ENCODE measurements at places on chromosomes 2 and 18. TPM values are rescaled to one million over a fixed set of nuclear protein-coding genes. Genes with fewer than 3 reads are reported as not detected.

DNA sequence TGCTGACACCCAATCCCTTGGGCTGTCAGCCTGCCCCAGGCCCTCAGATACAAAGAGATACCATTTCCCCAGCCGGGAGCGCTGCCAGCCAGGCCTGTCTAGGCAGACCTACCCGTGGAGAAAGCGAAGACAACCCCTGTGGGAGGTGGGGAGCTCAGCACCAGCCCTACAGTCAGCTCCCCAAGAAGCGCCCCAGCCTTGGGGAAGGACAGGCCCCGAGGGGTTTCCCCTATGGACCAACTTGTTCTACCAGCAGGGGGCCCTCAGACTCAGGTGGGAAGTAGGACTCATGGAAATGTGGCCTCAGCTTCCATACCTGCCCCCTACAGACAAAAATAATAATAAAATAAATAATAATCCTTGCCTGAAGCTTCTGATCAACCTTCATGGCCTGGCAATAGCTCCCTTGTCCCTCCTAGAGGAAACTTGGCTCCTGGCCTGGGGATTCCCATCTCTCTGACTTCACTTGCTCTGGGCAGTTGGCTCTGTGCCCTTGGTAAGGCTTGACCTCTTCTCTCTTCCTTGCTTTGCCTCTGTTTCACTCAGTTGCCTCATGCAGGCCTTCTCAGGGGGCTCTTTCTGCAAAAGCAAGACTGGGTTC lies 7.0 kb downstream of the SLC35F6 start:
- H3K4me3 ChIP-seq: no peak overlapping the region
- H3K4me1 ChIP-seq: peaks cover 65% of the 10 kb centered on the region
- H3K27ac ChIP-seq: peak overlapping the region; percentile 86
- peaks cover 6% of the 10 kb centered on the region for H3K36me3 ChIP-seq

DNA sequence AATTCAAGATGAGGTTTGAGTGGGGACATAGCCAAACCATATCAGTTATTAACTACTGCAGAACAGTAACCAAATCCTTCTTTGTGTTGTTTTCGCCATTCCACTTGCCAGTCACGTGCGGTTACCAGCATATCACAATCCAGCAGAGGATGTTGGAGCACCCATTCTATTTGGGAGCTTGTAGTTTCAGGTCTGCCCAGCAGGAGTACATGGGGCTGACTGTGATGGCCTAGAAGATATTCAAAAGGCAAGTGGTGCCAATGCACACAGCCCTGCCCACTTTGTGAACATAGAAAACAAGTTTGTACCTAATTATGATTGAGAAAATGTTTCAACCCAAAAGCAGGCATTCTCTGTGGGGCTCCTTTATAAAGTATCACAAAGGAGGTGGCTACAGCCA lies 57.0 kb downstream of the ZNF519 start:
- no peaks in the 10 kb centered on the region for H3K36me3 ChIP-seq
- H3K4me3 ChIP-seq: no peak overlapping the region

DNA sequence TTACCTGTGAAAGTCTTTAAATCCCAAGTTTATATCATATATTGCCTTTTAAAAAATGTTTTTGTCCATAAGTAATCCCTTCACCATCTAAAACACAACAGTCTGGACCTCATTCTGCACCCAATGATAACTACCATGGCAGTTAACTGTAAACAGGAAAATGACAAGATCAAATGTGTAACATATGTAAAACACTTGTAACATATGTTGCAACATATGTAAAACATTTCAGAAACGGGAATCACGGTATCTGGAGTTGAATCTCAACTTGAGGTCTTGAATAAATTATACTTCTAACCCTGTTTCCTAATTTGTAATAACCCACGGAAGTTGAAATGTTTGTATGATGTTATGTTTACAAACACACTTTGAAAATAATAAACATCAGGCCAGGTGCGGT lies 6.2 kb downstream of the LRPPRC start:
- H3K27ac ChIP-seq: no peak overlapping the region
- H3K27me3 ChIP-seq: no peaks in the 10 kb centered on the region
- no peak overlapping the region for H3K4me3 ChIP-seq
- DNase-seq: no peak
- no peaks in the 10 kb centered on the region for H3K36me3 ChIP-seq

DNA sequence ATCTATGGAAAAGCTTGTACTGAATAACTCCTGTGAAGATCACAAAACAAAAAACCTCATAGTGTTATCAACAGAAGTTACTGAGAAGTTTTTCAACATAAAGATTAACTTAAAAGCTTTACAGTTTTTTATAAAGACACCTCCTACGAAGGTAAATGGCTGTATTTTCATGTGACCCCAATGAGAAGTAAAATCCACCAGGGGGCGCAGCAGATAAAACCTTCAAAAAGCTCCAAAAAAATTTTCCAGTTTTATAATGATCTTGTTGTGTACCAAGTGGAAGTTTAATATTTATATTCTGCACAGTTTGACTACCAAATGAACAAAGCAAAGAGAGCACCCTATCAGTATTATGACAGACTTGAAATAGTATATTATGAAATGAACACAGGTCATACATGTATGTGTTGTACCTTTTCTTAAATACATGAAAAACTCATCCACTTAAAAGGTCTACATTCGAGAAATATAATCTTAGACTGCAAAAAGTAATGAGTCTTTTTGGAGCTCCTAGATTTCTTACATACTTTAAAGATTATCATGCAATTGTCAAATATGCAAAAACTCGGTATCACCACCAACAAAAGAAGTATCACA lies 38.5 kb downstream of the PNO1 start:
- DNase-seq: no peak
- peak overlapping the region; percentile 0 for H3K27ac ChIP-seq

DNA sequence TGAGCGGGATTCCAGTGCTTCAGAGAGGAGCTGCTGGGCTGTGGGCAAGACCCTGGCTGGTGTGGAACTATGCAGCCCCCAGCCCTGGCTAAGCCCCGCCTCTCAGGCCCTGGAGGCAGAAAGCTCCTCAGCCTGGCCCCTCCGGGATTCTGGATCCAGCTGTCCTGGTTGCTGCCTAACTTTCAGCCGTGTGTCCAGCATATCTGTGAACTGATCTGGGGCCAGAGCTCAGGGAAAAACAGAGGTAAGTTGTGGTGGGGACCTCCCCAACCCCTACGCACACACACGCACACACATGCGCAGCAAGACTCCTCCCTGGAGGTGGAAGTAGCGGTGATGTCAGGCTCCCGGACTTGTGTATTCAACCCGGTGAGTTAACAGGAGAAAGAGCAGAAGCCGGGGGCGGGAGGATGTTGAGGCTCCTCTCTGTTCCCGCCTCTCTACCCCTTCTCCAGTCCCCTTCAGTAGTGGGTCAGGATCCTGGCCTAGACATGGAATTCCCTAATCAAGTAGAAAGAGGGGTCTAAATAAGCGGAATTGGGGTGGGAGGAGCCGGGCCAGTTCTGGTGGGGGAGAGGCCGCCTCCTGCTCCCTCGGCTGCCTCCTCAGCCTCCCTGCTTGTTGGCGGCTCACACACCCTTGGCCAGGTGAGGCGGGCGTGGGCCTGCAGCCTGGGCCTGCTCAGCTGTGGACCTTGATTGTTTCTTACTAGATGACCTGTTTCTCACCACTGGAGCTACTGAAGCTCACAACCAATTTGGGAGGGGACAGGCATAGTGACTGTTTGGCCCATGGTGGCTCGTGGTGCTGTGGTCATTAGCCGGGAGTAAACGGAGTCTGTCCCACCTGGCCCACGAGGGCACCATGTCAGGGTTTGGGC lies 33.4 kb downstream of the SIX2 start:
- no peak for DNase-seq
- H3K27me3 ChIP-seq: no peaks in the 10 kb centered on the region
- no peaks in the 10 kb centered on the region for H3K4me1 ChIP-seq
- no peak overlapping the region for H3K4me3 ChIP-seq
- H3K36me3 ChIP-seq: no peaks in the 10 kb centered on the region
- no peak overlapping the region for H3K27ac ChIP-seq

DNA sequence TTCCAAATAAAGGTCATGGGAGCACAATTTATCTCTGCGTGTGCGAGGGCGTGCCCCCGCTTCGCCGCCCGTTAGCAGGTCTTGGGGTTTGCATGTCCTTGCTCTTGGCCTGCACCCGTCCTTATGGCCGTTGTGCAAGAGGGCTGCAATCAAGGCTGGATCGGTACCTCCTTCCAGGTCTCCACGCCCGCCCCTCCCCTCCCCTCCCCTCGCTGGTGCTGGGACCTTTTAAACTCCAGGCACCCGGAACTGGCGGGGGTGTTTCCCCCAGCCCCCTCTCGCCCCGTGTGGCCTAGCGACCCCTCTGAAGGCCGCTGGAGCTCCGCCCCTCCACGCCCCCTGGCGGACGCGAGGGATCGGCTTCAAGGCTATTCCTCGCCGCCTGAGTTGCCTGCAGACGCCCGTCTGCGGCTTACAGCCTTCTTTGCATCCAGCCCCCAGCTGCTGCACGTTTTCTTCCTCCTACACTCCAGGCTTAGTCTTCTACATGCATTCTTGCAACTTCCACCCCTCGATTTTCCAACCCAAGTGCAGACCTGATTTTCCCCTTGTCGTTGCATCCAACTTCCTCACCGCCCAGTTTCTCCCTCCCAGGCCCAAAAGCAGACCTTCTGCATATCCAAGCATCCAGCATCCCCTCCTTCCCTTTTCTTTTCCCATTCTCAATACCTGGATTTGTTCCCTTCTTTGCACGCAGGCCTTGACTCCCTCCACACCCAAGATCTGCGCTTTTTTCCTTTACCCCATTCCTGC lies 577 bp downstream of the IDH1 start:
- peak overlapping the region; percentile 96 for H3K4me3 ChIP-seq
- peaks cover 23% of the 10 kb centered on the region for H3K36me3 ChIP-seq
- peak; percentile 95 for DNase-seq
- peak overlapping the region; percentile 86 for H3K27ac ChIP-seq
- H3K27me3 ChIP-seq: no peaks in the 10 kb centered on the region

GRCh38 chr2:3959372-3959771 lies 256.0 kb downstream of the DCDC2C start:
- no peak for DNase-seq
- no peak overlapping the region for H3K27ac ChIP-seq
- H3K27me3 ChIP-seq: no peaks in the 10 kb centered on the region
- no peaks in the 10 kb centered on the region for H3K36me3 ChIP-seq
- no peaks in the 10 kb centered on the region for H3K4me1 ChIP-seq
- no peak overlapping the region for H3K4me3 ChIP-seq

GRCh38 chr2:240831594-240832204 lies 11.7 kb upstream of the KIF1A start:
- peaks cover 5% of the 10 kb centered on the region for H3K27me3 ChIP-seq
- peak; percentile 86 for DNase-seq
- no peak overlapping the region for H3K27ac ChIP-seq
- H3K4me1 ChIP-seq: peaks cover 14% of the 10 kb centered on the region
- no peaks in the 10 kb centered on the region for H3K36me3 ChIP-seq

MAT2A gene
- total RNA-seq: 152 TPM

TWIST2 gene
- 10.5 TPM for total RNA-seq

Measured in upper lobe of left lung (tissue), 6 donors.